Ovary (tissue), 10 donors: ENCODE measurements at places on chromosomes 4 and X. TPM values are rescaled to one million over a fixed set of nuclear protein-coding genes. Genes with fewer than 3 reads are reported as not detected.
A peak's percentile ranks its signal among the peaks of the same experiment; 100 is the strongest.

DNA sequence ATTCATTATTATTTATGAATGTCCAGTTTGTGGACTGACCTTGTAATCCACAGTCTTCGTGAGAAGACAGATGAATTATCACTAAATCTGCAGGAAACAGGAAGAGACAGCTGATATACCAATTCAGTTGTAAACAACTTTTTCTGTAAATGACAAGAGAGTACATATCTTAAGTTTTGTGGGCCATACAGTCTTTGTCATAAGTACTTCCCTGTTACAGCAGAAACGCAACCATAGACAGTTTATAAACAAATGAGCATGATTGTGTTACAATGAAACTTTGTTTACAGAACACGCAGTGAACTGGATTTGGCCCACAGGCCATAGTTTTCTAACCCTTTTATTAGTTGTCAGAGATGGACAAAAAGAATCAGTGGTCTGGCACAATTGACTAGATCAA lies 443.4 kb downstream of the PDGFC start:
- no peak for DNase-seq
- no peak overlapping the region for H3K4me3 ChIP-seq
- H3K36me3 ChIP-seq: no peaks in the 10 kb centered on the region
- no peak overlapping the region for H3K27ac ChIP-seq
- no peaks in the 10 kb centered on the region for H3K4me1 ChIP-seq

- no peak overlapping the region for H3K4me3 ChIP-seq
- no peaks in the 10 kb centered on the region for H3K4me1 ChIP-seq
- H3K27me3 ChIP-seq: no peaks in the 10 kb centered on the region
- H3K36me3 ChIP-seq: no peaks in the 10 kb centered on the region
- no peak for DNase-seq
Measured at GRCh38 chr4:111070390-111070789, 447.5 kb upstream of the PITX2 start.

GRCh38 chr4:13539619-13540445 lies 4.5 kb downstream of the NKX3-2 start:
- H3K4me1 ChIP-seq: peaks cover 10% of the 10 kb centered on the region
- no peak for DNase-seq
- peaks cover 20% of the 10 kb centered on the region for H3K27me3 ChIP-seq
- no peak overlapping the region for H3K4me3 ChIP-seq

- H3K27ac ChIP-seq: no peak overlapping the region
- H3K27me3 ChIP-seq: no peaks in the 10 kb centered on the region
- no peak for DNase-seq
Measured at GRCh38 chr4:143939528-143939927, 34.2 kb upstream of the GYPE start.

ADAMTS3 gene
- 1.2 TPM for polyA plus RNA-seq

DNA sequence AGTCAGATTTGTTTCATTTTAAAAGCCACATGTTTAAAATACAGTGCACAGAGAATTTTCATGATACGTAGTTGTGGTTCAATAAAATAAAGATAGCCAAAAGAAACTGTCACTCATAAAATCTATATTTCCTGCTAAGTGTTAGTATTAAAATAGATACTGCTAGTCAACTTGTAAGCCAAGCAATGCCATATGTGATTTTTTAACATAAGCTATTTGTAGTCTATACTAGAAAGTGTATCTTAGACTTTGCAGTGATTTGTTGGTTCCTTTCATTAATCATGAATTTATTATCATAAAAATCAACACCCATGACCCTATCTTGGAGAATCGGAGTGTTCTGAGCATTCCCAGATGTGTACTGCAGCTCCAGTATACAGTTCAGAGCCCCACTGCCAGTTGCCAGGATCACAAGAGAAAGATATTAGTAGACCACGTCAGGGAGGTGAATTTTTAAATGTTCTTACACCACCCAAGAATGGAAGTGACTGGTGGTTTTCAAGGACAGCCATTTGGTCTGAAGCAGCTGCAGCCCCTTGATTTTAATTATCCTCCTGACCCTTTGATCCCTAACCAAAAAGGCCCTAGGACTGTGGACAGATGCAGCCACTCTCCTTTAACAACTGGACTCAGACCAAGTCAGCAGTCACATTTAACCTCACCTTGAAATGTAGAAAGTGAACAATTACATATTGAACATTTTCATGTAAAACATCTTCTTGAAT lies 163.1 kb downstream of the PALLD start:
- no peak for DNase-seq
- no peak overlapping the region for H3K4me3 ChIP-seq
- H3K36me3 ChIP-seq: no peaks in the 10 kb centered on the region

OTC gene
- 2.2 TPM for polyA plus RNA-seq

GRCh38 chr4:6674500-6675149 lies 19.1 kb upstream of the S100P start:
- peaks cover 19% of the 10 kb centered on the region for H3K4me1 ChIP-seq
- H3K27ac ChIP-seq: peak overlapping the region; percentile 79
- no peaks in the 10 kb centered on the region for H3K36me3 ChIP-seq
- H3K27me3 ChIP-seq: no peaks in the 10 kb centered on the region
- no peak for DNase-seq
- peak overlapping the region; percentile 81 for H3K4me3 ChIP-seq

DNA sequence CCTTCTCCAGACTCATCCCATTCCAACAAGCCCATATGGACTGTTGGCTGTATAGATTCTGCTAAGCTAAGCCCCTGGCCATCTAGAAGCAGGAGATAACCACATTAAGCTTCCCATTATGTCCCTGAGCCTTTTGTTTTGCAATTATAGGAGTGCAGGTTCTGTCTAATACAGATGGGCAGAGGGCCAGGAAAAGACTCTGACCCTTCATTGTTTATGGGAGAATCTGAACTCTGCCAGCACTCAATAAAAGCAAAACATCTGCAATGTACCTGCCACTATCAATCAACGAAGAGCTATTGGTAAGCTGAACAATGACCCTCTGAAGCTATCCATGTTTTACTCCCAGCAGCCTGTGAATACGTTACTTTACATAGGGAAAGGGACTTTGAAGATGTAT lies 207.3 kb upstream of the CLNK start:
- H3K4me3 ChIP-seq: no peak overlapping the region
- no peaks in the 10 kb centered on the region for H3K27me3 ChIP-seq
- no peak overlapping the region for H3K27ac ChIP-seq
- H3K36me3 ChIP-seq: no peaks in the 10 kb centered on the region

GRCh38 chrX:66731398-66731797 lies 92.5 kb upstream of the EDA2R start:
- H3K36me3 ChIP-seq: no peaks in the 10 kb centered on the region
- no peak for DNase-seq
- H3K4me1 ChIP-seq: no peaks in the 10 kb centered on the region
- no peak overlapping the region for H3K4me3 ChIP-seq
- no peak overlapping the region for H3K27ac ChIP-seq

- DNase-seq: no peak
- no peak overlapping the region for H3K4me3 ChIP-seq
- H3K27me3 ChIP-seq: no peaks in the 10 kb centered on the region
- H3K36me3 ChIP-seq: no peaks in the 10 kb centered on the region
Measured at GRCh38 chr4:136241221-136241986, 1290.9 kb downstream of the PCDH18 start.

- DNase-seq: no peak
- H3K36me3 ChIP-seq: no peaks in the 10 kb centered on the region
- H3K4me1 ChIP-seq: no peaks in the 10 kb centered on the region
- H3K4me3 ChIP-seq: no peak within 1 kb of the TSS
- H3K27me3 ChIP-seq: no peaks in the 10 kb centered on the region
- H3K27ac ChIP-seq: no peak within 1 kb of the TSS
Measured at GRCh38 chr4:69096111-69096656, at the start of gene UGT2B7. UGT2B7 (plus strand) TSS chr4:69096474; CDS start chr4:69096521, 47 bp downstream.

DNA sequence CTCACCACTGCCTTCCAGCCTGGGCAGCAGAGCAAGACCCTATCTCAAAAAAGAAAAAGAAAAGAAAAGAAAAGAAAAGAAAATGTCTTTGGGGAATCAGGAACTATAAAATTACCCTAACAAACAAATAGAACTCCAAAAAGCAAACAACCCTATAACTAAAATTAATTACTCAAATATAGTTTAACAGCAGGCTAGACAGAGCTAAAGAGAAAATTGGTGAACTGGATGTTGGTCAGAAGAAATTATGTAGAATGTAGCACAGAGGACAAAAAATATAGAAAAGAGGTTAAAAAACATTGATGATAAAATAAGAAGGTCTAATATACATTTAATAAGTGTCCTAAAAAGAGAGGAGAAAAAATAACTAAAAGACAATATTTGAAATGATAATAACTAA lies 27.8 kb upstream of the WWC2 start:
- no peak overlapping the region for H3K4me3 ChIP-seq
- H3K4me1 ChIP-seq: no peaks in the 10 kb centered on the region
- no peaks in the 10 kb centered on the region for H3K27me3 ChIP-seq
- H3K36me3 ChIP-seq: no peaks in the 10 kb centered on the region

NAA11 gene
- polyA plus RNA-seq: not detected

- no peaks in the 10 kb centered on the region for H3K4me1 ChIP-seq
- DNase-seq: no peak
- H3K36me3 ChIP-seq: no peaks in the 10 kb centered on the region
- H3K27ac ChIP-seq: no peak overlapping the region
- no peak overlapping the region for H3K4me3 ChIP-seq
Measured at GRCh38 chrX:71565474-71566041, 12.7 kb upstream of the GCNA start.

GRCh38 chr4:104351706-104352105 lies 143.0 kb downstream of the CXXC4 start:
- no peaks in the 10 kb centered on the region for H3K27me3 ChIP-seq
- no peaks in the 10 kb centered on the region for H3K4me1 ChIP-seq
- no peak overlapping the region for H3K4me3 ChIP-seq
- no peaks in the 10 kb centered on the region for H3K36me3 ChIP-seq
- no peak for DNase-seq

DNA sequence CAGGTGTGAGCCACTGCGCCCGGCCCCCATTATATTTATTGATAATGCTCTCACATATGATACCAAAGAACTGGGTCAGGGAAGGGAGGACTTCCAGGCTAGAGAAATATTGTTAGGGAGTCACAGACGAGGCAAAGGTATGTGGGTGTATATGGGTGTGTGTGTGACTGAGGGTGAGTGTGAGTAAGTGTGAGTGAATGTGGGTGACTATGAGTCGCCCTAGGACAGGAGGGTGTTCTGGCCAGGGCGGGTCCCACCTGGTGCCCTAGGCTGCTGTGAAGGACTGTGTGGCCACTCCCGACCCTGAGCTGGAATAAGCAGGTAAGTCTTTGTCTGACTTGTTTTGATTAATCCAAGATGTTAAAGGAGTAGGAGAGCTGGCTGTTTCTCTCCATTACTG lies 34.4 kb downstream of the RWDD4 start:
- no peaks in the 10 kb centered on the region for H3K36me3 ChIP-seq
- H3K4me1 ChIP-seq: peaks cover 10% of the 10 kb centered on the region
- no peak for DNase-seq
- H3K27me3 ChIP-seq: no peaks in the 10 kb centered on the region
- H3K4me3 ChIP-seq: no peak overlapping the region

DNA sequence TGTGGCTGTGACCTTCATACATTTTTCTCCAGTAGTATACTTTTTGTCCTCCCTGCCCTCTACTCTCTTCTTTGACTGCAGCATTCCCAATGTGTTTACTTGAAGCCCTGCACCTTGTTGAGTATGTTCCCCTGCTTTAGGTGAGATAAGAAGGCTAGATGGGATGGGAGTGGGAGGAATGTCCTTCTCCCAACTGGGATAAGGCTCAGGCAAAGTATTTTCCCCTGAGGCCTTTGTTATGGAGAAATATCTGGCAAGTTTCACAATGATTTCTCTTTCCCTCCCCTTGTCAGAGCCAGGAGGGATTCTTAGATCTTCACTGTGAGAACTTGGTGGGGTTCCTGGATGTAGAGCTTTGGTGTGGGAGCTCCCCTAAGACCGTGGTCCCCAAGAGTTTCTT lies 131.8 kb downstream of the CLCN5 start:
- no peaks in the 10 kb centered on the region for H3K27me3 ChIP-seq
- no peak overlapping the region for H3K27ac ChIP-seq
- no peaks in the 10 kb centered on the region for H3K4me1 ChIP-seq

MAGED2 gene
- polyA plus RNA-seq: 238 TPM

DNA sequence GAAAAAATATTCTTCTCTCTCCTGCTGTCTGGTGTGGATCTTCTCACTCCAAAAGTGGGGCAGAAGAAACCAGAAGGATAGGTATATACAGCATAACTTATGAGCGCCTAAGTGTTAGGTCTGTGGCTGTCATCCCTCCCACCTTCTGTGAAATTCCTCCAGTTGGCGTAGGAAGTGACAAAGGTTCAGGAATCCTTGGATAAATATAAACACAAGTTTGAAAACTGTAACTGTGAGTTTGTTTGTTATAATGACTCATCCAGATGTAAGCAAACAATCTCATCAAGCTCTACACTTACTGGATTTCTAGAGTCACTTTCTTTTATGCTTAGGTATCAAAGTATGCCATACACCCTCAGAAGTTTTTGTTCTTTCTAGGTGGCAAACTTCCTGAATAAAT lies 405.2 kb downstream of the FAT4 start:
- no peaks in the 10 kb centered on the region for H3K4me1 ChIP-seq
- DNase-seq: no peak
- no peaks in the 10 kb centered on the region for H3K36me3 ChIP-seq
- no peak overlapping the region for H3K27ac ChIP-seq
- no peaks in the 10 kb centered on the region for H3K27me3 ChIP-seq

DNA sequence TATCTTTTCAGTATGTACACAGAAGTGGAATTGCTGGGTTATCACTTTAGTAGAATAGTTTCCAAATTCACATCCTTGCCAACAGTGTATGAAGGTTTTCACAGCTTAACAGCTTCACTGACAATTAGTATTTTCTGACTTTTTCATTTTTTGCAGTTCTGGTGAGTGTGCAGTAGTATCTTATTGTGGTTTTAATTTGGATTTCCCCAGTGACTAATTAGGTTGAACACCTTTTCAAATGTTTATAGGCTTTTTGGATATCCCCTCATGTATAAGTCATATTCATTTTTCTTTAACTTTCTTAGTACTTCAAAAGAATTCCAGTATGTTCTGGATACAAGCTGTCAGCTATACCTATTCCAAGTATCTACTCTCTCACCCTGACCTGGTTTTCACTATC lies 37.1 kb downstream of the BRCC3 start:
- no peak overlapping the region for H3K4me3 ChIP-seq
- H3K36me3 ChIP-seq: no peaks in the 10 kb centered on the region
- no peak overlapping the region for H3K27ac ChIP-seq
- no peaks in the 10 kb centered on the region for H3K4me1 ChIP-seq
- no peaks in the 10 kb centered on the region for H3K27me3 ChIP-seq

ARR3 gene
- not detected for polyA plus RNA-seq

DNA sequence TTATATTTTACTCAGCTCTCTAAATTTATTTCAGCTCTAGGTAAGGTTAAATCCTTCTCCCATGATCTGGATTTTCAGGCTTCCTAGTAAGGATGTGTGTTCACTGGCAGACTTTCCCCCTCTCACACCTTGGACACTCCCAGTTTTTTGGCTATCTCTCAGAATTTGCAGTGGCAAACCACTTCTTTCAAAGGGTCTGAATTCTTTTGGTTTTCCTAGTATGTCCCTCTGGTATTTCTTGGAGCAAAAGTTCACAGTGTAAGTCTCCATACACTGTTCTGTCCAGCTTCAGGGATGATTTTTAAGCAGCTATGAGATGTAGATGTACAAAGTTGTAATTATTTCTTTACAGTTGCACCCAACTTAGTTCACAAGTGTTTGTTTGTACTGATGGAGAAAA lies 653.8 kb upstream of the GALNT7 start:
- DNase-seq: no peak
- H3K36me3 ChIP-seq: no peaks in the 10 kb centered on the region
- no peaks in the 10 kb centered on the region for H3K4me1 ChIP-seq
- no peaks in the 10 kb centered on the region for H3K27me3 ChIP-seq
- no peak overlapping the region for H3K27ac ChIP-seq

IL21 gene
- polyA plus RNA-seq: not detected

FAM156B gene
- polyA plus RNA-seq: 14.9 TPM

GRCh38 chrX:110699109-110699508 lies 96.5 kb downstream of the CHRDL1 start:
- H3K27ac ChIP-seq: no peak overlapping the region
- H3K4me1 ChIP-seq: no peaks in the 10 kb centered on the region
- no peak for DNase-seq
- H3K36me3 ChIP-seq: no peaks in the 10 kb centered on the region
- no peak overlapping the region for H3K4me3 ChIP-seq
